ENCODE measurements at places on chromosomes 1 and 21.

DNA sequence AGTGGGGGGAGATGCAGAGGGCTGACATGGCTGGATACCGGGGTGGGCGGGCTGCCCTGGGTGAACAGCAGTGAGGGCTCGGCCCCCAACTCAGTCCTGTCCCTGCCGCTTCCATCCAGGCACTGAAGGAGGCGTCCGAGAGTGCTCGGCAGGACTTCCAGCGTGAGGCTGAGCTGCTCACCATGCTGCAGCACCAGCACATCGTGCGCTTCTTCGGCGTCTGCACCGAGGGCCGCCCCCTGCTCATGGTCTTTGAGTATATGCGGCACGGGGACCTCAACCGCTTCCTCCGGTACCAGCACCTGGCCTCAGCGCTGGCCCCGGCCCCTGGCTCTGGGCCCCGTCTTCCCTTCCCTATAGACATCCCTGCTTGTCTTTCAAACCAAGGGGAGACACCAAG lies 15.6 kb downstream of the NTRK1 start:
- DNase-seq = no peak

GRCh38 chr1:214446772-214447556 lies 104.4 kb downstream of the PTPN14 start:
- DNase-seq = peak; percentile 53

GRCh38 chr1:197865809-197866208 lies 36.6 kb upstream of the C1orf53 start:
- DNase-seq = no peak

- no peak for DNase-seq
These were observed 683.0 kb downstream of the MATN1 start for GRCh38 chr1:30040081-30041019.

DNA sequence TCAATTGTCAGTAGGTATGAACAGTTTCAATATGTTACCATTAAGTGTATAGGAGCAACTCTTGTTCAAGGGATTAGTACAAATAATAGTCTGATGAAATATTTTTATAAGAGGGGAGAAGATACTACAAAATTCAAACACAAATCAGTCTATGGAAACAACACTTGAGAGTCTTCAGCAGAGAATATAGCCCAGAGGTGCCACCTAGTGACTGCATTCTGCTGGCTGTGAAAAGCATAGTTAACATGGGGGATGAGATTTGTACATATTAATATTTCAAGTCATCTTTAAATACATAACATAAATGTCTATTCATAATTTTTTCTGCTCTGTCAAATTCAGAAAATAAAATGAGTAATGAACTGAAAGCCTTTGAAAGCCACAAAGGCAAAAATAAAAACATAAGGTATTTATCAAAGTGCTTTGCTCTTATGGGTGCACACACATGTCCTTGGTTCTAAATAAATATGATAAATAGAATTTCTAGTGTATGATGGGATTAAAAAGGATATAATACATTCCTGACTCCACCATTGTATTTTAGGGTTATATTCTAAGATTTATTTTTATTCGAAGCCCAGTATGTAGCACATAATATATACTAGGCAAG lies 440.9 kb upstream of the ZRANB2 start:
- peak; percentile 42 for DNase-seq

Data from MV-4-11 (cell line).